Ecto neural progenitor cell (in vitro differentiated cells): ENCODE measurements at places on chromosomes 1 and 21.

DNA sequence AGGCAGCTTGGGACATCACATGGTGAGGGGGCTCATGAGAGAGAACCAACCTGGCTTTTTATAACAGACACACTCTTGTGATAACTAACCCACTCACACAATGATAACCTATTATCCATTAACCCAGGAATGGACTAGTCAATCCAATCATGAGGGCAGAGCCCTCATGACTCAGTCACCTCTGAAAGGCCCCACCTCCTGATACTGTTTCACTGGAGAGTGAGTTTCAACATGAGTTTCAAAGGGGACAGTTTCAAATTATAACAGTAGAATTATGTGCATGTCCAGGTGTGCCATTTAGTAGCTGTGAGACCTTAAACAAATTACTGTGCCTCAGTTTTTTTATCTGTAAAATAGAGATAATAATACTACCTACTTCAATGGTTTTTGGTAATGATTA is 47.6 kb upstream of the PPP2R5A start:
- DNase-seq: no peak

DNA sequence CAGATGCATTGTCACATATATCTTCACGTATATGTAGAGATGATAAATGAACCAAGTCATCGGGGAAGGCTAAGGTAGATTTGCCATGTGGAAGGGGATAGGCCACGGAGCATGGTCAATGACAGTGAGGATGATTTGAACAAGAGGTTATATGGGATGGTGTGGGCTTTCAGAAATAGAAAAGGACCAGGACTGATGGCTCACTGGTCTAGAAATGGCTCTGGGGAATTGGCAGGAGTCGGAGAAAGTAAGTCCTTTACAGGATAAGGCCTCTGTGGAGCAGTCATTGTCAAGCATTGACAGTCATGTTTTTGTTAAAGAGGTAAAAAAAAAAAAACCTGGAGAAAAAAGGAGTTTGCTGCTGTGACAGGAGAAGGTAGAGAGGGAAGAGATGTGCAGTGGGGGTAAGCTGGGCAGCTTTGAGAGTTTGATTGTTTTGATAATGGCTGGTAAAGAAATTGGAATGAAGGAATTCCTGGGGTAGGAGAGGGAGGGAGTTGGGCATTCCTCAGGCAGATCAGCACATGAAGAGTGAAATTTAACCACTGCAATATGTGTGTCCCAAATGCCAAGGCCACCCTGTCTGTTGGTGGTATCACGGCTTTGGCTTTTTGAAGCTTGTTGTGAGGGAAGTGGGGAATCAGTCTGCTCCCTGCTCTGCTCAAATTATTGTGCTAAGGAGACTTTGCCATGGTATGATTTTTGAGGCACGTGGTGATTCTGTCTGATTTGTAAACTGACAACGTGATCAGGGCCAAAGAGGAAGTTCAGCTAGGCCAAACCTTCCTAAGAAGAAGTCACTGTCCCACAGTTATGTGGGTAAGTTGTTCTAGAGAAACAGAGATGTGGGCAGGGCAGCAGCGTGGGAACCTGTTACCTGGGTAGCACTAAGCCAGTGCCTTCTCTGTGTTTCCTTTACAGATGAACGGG is 26.0 kb downstream of the MACF1 start:
- DNase-seq: no peak

GRCh38 chr1:180842491-180843275 is 70.0 kb upstream of the KIAA1614 start:
- no peak for DNase-seq

GRCh38 chr1:46158312-46159281 is 16.3 kb upstream of the TSPAN1 start:
- DNase-seq: no peak

DNA sequence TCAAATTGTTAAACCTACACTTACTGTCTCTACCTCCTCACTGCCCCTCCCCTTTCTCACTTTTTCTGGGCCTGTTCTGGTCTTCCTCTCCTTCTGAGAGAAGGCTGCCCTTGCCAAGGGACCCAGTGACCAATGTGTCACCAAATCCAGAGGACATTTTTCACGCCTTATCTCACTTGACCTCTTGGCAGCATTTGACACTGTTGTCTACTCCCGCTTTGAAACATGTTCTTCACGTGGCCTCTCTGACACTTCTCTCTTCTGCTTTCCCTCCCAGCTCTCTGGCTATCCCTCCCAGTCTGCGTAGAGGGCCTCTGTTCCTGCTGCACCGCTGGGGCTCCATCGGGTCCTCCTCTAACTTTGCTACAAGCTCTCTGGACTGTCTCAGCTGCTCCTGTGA is 25.3 kb downstream of the KCNQ4 start:
- no peak for DNase-seq

DNA sequence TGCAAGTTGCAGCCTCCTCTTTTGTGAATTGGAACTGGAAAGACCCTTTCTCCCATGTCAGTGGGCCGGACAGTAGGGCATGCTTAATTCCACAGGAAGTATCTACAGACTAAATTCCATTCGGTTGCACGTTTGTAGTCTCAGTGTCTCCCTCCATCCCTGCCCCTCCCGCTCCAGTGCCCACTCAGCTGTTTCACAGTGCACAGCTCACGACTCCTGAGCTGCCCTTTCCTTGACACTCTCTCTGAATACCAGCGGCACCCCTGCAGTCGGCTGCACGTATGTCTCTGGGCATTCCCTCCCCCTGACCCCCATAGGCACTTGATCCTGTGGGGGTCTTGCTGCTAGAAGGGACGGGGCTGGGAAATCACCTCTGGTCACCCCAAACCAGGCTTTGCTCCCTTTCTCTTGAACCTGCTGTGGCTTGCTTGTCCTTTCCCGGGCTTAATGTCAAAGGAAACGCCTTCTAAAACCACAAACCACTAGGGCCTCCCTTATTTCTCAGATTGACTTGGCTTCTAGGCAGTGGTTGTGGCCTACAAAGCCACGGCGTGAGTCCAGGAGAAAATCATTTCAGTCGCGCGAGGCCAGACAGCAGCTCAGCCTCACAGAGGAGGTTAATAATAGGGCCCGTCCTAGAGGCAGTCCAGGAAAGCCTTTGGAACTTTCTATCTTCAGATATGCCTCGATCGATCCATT is 365.3 kb upstream of the PROX1 start:
- DNase-seq: no peak
